ENCODE measurements at places on chromosomes 13 and 19.

- no peak for DNase-seq
Observed at GRCh38 chr13:41463838-41464602, 6.7 kb downstream of the RGCC start.

GRCh38 chr19:49957262-49957915 lies 3.6 kb downstream of the SIGLEC11 start:
- DNase-seq: no peak

DNA sequence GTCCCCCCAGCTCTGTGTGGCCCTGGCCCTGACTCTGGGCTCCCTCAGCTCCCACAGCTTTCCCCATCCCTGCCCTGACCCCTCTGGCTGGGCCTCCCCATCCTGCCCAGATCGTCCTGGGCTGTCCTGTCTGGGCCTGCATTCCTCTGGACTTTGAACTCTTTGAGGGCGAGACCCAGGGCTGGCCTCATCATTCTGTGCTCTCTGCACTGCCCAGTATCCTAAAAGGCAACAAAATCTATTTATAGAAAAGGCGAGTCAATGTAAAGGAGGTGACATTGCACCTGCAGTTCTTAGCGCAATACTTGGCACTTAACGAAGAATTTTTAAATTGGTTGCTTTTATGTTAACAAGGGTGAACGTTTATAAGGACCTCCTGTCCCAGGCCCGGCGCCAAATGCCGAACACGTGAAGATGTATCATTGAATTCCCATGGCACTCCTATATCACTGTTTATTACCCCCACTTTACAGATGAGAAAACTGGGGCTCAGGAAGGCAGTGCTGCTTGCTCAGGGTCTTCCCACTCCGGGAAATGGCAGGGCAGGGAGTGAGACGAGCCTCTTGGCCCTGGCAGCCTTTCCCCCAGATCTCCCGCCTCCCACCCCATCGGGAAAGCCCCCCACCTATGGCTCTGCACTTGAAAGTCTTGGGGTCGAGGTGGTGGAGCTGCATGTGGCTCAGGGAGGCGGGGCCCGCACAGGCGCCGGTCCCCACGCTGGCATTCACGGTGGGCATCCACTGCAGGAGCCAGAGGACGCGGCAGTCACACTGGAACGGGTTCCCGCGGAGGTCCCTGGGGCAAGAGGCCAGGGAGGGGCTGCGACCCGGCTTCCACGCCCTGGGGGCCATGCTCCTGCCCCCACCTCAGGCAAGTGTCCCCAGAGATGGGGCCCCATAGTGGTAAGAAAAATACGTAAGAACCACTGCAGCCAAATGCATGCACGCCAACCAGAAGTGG lies 3.8 kb downstream of the LGI4 start:
- DNase-seq: no peak

DNA sequence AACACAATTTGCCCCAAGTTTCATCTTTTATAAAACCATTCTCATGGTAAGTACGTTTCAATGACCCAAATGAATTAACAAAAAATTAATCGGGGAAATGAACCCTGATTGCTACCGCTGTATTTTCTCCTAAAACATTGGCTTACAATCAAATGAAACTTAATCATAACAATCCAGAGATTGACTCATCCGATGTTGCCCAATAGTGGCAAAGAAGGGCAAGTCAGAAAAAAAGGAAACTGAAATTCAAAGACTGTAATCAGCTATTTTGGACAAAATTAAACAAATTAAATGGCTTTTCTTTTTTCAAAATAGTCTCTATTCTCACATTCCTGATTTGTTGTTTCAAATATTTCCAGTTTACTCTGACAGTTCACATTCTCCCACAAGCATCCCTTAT lies 3.9 kb upstream of the ACOD1 start:
- DNase-seq: peak; percentile 27

GRCh38 chr19:15110418-15110815 lies 3.2 kb downstream of the SYDE1 start:
- DNase-seq: no peak

DNA sequence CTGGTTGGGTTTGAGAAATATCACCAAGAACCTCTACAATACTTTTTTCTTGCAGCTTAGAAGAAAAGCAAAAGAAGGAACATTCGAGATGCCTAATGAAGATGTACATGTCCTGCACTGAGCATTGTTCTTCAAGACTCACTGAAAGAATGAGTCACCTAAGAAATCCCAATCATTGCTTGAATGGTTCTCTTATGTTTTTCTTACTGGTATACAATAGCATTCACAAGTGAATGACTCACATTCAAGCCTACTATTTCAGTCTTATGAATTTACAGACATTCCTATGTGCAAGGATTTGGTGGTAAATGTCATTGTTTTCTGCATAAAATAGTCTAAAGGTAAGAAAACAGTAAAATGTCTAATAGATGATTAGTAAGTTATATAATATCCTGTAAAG lies 594.6 kb downstream of the PCDH9 start:
- no peak for DNase-seq

GRCh38 chr19:55179606-55180484 lies at the start of gene SYT5:
Gene SYT5 (minus strand): TSS chr19:55180289. CDS start chr19:55179041, 1,248 bp downstream.
- no peak for DNase-seq

- no peak for DNase-seq
Observed at GRCh38 chr13:40429706-40430545, 236.5 kb downstream of the FOXO1 start.

DNA sequence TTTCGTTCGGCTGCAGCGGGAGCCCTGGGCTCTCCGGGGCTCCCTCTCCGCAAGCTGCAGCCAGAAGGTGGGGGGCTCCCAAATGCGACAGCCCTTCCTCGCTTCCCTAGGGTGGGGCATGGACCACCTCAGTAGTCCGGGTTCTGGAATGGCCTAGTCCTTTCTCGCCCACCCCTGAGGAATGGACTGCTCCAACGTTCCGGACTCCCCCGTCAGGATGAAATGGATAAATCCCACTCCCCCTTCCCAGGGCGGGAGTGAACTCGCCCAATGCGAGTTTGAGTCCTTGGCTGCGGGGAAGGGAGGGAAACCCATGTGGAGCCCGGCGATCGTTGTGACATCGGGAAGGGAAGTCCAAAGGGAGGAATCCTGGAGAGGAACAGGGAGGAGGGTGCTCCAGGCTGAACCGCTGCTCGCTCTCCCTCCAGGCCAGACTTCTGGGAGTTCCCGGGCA lies 5.5 kb downstream of the HRC start:
- DNase-seq: no peak

- DNase-seq: no peak
Observed at GRCh38 chr19:30305346-30306060, 66.7 kb upstream of the ZNF536 start.

- DNase-seq: no peak
Observed at GRCh38 chr13:71759651-71760511, 107.1 kb downstream of the DACH1 start.

DNA sequence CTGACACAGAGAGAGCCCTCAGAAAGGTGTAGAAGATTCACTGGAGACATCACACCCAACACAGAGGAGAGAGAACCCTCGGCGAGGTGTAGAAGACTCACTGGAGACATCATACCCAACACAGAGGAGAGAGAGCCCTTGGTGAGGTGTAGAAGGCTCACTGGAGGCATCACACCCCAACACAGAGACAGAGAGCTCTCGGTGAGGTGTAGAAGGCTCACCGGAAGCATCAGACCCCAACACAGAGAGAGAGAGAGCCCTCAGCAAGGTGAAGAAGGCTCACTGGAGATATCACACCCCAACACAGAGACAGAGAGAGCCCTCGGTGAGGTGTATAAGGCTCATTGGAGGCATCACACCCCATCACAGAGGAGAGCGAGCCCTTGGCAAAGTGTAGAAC lies 826.5 kb downstream of the UQCRFS1 start:
- DNase-seq: no peak

DNA sequence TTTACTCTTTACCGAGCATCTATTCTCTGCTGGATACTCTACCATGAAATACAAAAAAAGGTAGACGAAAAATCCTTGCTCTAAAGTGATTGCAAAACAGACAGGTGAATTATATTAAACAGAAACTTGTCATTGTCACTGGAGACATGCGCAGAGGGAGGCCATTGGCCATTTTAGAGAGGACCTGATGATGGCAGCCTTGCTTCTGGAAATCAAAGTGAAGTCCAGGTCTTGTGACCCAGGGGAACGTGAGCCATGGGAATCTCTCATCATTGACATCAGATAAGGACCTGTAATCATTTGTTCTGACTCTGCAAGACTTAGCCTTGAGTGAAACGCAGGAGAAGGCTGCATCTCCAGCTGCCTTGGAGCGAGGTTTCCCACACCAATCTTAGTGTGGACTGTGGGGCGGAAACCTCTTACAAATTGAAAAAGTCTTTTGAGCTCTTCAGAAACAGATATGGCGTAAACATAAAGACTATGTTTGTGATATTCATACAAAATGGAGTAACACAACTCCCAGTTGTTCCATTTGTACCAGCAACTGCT lies 16.8 kb upstream of the SLC46A3 start:
- no peak for DNase-seq

DNA sequence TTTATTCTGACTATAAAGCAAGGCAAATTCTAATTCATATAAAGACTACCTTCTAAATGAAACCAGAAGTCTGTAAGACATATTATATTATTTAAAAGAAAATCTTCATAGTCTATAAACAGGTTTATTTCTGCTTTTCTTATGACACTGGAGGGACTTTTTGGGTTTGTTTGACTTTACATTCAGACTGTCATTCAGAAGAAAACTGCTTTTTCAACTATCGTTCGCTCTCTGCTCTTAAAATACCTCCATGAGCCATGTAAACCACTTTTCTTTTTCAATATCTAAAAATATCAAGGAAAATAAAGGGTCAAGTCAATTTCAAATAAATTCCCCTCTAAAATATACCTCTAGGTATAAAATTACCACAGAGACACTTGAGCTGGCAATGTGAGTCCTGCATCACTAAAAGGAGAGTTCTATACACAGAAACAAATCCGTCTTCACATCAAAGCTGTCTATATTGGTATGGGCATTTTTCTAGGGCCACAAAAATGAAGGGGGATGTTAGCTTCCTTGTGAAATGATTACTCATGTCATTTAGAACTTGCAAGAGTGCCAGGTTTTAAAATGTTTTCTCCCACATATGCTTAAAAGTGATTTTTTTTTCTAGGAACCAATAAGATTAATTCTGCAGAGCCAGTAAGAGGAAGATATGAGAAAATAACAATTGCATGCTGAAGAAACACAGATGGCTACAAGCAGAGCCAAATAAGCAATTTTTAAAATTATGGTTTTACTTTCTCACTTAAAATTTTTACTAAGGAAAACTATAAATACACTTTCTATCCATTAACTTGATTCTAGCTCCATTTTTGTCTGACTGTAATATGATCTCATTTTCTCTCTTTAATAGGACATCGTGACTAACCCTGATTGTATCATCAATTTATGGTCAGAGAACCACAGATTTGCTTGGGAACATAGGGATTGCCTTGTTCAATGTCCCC lies 181.8 kb downstream of the TBC1D4 start:
- no peak for DNase-seq

Measured in SIG-M5 (cell line).